ENCODE measurements at places on chromosomes 5 and 9. TPM values are rescaled to one million over a fixed set of nuclear protein-coding genes. Genes with fewer than 3 reads are reported as not detected.

Gene C1QTNF2
- not detected for total RNA-seq

Gene CD72
- total RNA-seq = 8.1 TPM

Gene FAM114A2
- total RNA-seq = 21.9 TPM

DNA sequence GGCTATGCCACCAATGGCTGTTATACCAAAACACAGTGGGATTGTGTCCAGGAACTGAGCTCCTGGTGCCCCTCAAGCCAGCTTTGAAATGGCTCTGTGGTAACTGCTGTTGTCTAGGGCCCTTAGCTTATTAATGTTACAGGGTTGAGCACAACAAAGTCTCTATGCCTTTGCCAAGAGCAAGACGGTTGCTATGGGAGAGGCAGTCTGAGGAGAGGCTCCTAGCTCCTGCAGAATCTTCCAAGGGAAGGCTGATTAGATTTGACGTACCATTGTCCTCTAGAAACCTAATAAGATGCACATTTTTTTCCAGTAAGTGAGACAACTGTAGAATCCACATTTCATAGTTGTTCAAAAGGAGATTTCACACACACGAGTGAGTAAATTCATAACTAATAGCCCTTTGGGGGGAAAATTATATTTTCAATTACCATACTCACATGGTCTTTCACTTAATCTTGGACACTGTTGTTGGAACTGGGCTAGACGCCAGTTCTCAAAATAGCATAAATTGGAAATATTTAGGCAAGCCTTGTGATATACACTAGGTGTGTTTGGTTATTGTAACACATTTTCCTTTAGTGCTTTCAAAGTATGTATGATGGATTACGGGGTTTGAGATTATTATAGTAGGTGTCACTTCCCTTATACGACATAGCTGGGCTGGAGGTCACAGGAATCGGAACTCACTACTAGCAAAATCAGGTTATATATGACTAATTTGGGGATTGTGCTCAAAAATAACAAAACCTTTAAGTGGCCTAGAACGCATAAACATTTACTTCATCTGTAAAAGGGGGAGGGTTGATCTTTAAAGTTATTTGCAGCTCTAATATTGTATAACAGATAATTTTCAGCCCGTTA is 186.3 kb upstream of the EGFLAM start:
- no peaks in the 10 kb centered on the region for H3K4me1 ChIP-seq
- H3K27ac ChIP-seq = no peak overlapping the region
- DNase-seq = no peak
- no peak overlapping the region for H3K4me3 ChIP-seq

GRCh38 chr5:88837222-88837621 is 45.8 kb downstream of the MEF2C start:
- no peak for DNase-seq
- no peak overlapping the region for H3K4me3 ChIP-seq
- no peak overlapping the region for H3K27ac ChIP-seq
- peaks cover 6% of the 10 kb centered on the region for H3K27me3 ChIP-seq

GRCh38 chr9:8553444-8553843 is 753.9 kb upstream of the DMAC1 start:
- H3K4me3 ChIP-seq = no peak overlapping the region
- DNase-seq = no peak
- no peaks in the 10 kb centered on the region for H3K36me3 ChIP-seq
- no peak overlapping the region for H3K27ac ChIP-seq
- H3K27me3 ChIP-seq = no peaks in the 10 kb centered on the region

Gene SELENOP
- not detected for total RNA-seq

Measured in T-helper 17 cell (primary cell).